ENCODE measurements at places on chromosomes 6 and 20.

GRCh38 chr20:22001886-22002285 is 296.4 kb downstream of the PAX1 start:
- no peak for DNase-seq

DNA sequence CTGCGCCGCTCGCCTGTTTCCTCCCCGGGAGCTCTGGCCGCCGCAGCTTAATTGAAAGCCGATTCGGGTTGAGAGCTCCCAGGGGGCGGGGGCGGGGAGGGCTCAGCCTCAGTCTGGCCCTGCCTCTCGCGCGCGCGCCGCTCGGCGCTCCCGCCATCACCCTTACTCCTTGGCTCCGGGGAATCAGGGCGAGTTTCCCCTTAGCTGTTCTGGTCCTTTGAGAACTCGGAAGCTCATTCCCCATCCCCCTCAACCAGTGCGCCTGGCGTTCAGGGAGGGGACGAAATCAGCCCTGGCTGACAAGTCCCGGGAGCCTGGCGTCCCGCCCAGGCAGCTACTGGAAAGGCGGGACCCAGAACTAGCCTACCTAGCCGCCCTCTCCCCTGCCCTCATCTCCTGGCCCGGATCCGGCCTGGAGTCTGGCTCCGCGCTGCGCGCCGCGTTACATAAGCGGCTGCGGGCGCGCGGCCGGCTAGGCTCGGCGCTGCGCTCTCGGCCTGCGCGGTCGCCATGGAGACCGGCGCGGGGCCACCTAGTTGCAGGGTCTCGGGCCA is 2.8 kb downstream of the SLC12A5 start:
- no peak for DNase-seq

GRCh38 chr6:123901436-123901835 is 97.8 kb downstream of the NKAIN2 start:
- DNase-seq: no peak

DNA sequence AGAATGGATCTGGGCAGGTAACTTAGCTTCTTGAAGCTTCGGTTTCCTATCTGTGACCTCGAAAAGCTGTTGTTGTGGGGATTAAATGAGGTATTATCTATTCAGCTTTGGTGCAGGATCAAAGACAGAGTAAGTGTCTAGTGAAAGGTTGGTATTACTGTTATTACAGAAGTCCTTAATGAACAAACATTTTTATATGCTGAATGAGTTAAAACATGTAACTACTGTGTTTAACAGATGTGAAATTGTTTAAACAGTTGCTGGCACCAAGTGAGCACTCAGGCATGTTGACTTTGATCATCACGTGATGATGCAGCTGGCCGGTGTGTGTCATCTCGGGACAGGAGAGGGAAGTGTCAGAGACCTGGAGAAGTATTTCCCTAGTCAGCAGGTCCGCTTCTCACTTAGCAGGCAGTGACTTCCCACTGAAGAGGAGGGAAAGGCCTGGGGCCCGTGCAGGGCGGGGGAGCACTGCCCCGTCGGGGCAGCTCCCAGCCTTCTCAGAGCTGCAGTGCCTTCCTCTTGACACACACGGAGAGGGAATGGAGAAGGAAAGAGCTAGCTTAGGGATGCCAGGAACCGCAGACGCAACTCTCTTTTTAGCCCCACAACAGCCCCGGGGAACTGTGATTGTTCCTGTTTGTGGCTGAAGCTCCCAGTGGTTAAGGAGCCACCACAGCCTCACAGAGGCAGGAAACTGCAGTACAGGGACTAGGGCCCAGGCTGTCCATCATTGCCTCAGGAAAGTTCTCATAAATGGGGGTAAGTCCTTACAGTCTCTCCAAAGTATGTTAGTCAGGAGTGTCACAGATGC is 18.0 kb downstream of the TUBB2A start:
- no peak for DNase-seq

GRCh38 chr20:54350415-54350814 is 125.0 kb upstream of the DOK5 start:
- DNase-seq: no peak

DNA sequence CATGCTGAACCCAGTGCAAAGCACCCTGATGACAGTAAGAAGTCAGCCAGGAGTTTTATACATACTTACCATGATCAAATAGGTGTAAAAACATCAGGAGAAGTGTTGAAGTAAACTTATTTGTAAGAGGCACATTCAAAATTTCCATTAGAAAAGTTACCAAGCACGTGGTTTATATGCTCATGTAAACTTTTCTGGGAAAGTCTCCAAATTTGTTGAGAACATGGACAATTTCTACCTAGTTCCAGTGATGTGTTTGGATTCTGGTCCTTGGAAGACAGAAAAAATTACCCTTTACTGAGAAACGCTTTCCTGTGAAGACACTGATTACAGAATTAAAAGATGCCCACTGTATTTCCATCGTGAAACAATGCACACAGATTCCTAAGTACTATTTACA is 288.9 kb upstream of the CDH4 start:
- DNase-seq: no peak

DNA sequence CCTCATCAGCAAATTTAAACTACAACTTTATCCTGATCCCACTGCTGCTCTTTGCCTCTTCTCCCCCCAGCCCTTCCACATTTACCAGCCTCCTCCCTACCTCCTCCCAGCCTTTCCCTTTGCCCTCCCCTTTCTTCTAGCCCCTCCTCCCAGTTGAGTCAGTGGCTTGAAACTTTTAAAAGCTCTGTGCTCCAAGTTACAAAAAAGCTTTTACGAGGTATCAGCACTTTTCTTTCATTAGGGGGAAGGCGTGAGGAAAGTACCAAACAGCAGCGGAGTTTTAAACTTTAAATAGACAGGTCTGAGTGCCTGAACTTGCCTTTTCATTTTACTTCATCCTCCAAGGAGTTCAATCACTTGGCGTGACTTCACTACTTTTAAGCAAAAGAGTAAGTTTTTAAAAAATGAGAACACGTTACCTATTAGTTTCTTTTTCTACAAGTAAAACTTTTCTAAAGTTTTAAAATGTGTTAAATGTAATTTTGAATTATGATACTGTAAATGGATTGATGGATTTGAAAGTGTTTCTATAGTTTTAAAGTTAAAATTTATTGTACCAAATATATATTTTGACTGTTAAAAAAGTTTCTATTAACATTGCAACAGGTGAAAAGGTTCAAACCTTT is at the start of gene GJA1:
GJA1 (plus strand) TSS at position 203 of the 626 bp plus-strand sequence. CDS start 11,202 bp downstream, outside the sequence.
- no peak for DNase-seq

GRCh38 chr6:160995271-160995670 is 3.7 kb downstream of the MAP3K4 start:
- no peak for DNase-seq

- peak; percentile 69 for DNase-seq
These were observed 170.2 kb downstream of the PREX1 start for GRCh38 chr20:48657426-48658197.

DNA sequence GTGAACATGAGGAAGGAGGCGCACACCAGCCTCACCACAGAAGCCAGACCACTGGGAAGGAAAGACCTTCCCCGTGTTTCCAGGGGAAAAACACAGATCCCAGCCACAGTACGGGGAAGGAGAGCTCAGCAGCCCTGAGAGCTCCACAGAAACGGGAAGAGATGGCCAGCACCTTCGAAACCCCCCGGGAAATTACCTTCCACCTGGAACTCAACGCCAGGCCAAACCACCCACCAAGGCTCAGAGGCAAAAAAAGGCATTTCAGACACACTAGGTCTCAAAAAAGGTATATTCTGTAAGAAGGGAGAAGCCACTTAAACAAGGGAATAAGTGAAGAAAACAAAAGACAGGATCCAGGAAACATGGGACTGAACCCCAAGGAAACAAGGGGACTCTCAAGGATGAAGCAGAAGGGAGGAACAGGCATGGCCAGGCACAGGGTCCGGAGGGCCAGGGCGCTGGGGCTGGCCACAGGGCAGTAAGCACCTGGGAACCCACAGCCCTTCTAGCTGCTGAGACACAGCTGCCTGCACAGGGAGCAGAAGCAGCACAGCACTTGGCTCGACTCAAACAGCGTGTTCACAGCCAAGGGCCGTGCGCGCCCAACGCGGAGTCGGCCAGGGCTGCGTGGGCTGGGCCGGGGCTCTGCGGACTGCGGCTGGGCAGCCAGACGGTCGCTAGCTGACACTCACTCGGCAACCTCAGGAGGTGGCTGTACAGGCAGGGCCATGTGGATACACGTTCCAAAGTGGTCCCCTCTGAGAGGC is 44.6 kb downstream of the TAF4 start:
- DNase-seq: no peak

GRCh38 chr6:137964876-137965275 is 97.8 kb downstream of the TNFAIP3 start:
- no peak for DNase-seq

- DNase-seq: no peak
These were observed 123.0 kb downstream of the UTRN start for GRCh38 chr6:144408161-144408560.

- DNase-seq: no peak
These were observed 9.6 kb upstream of the MANBAL start for GRCh38 chr20:37279820-37280219.

GRCh38 chr20:4216866-4217265 is 201.5 kb upstream of the RNF24 start:
- DNase-seq: no peak

DNA sequence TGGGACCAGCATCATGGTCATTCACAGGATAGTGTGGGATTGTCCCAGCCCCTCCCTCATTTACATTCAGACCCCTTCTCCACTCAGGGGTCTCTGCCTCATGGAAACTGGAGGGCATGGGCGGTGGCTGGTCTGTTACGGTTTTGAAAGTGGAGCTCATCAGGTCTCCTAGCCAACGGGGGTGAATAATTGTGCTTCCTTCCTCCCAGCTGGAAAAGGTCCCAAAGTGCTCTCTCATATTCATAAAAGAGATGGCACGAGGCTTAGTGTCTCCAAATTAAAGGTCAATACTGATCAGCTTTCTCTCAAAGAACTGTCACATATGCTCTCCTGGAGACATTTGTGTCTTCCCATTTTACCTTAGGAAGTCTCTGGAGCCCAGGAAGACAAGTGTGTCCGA is 19.9 kb downstream of the JARID2 start:
- no peak for DNase-seq

DNA sequence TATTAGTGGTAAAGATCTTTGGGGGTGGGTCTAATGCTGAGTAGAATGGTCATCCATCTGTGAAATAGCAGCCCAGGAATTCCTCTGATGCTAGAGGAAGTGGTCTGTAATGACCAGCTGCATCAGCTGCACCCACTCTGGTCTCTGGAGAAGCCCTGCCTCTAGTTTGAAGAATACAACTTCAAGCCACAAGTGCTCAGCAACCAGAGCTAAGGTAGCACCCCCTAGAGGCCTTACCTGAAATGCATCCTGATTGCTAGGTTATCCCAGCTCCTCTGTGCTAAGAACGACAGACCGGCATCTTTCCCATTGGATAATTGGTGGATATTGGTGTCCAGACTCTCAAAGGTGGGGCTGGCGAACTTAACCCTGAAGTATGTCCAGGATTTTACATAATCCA is 58.2 kb downstream of the DNAH8 start:
- DNase-seq: peak; percentile 35

DNA sequence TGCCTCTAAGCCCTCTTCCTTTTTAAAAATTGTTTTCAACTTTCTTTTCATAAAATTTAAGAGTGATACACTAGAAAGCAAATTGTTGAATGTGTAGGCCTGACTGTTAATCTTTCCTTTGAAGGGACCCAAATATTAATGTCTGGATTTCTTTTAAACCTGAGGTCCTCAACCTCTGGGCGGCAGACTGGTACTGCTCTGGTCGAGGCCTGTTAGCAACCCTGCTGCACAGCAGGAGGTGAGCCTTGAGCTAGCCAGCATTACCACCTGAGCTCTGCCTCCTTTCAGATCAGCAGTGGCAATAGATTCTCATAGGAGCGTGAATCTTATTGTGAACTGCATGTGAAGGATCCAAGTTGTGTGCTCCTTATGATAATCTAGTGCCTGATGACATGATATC is 191.2 kb downstream of the MANEA start:
- DNase-seq: no peak

- no peak for DNase-seq
These were observed at the start of gene SPDEF for GRCh38 chr6:34556031-34556471. Gene SPDEF (minus strand): TSS chr6:34556329. CDS start chr6:34544455, 11,874 bp downstream.

DNA sequence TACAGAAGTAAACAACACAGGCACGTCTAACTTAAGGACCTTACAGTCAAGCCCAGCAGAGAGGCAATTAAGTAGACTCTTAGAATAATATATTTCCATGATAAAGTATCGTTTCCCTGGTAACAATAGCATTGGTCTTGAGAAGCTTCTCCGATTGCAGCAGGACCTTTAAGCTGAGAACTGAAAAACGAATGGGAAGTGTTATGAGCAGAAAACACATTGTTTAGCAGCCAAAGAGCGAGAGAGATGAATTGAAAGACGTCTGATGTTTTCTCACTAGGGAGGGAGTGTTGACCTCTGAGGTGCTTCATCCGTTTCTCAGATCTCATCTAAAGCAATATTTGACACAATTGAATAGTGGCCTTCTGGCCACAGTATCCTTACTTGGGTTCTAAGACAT is 855 bp downstream of the BYSL start:
- no peak for DNase-seq

DNA sequence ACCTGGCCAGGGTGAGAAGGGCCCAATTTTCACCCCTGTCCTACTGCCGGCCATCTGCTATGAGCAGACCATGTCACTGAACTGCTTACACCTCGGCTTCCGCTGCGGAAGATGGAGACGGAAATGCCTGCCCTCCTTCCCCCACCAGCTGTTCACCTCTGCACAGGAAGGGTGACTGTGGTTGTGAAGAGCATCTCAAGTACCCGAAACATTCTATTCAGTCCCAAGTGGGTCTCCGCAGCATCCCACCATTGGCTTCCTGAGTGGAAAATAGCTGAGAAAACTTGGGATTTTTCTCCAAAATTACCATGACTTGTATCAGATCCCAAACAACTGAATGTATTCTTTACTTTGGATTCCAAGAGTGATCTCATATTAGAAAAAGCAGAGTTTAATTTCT is 16.1 kb downstream of the DOK5 start:
- DNase-seq: no peak

DNA sequence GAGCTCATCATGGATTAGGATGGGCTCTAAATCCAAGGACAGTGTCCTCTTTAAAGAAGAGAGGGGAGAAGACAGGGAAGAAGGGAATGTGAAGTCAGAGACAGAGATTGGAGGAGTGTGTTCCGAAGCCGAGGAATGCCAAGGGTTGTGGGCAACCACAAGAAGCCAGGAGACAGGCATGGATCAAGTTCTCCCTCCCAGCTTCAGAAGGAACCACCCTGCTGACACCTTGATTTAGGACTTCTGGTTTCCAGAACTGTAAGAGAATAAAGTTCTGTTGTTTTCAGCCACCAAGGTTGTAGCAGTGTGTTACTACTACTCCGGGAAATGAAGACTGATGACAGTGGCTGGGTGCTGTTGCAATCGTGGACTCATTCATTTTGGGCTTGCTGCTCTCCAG is 120.1 kb downstream of the RPS12 start:
- no peak for DNase-seq

DNA sequence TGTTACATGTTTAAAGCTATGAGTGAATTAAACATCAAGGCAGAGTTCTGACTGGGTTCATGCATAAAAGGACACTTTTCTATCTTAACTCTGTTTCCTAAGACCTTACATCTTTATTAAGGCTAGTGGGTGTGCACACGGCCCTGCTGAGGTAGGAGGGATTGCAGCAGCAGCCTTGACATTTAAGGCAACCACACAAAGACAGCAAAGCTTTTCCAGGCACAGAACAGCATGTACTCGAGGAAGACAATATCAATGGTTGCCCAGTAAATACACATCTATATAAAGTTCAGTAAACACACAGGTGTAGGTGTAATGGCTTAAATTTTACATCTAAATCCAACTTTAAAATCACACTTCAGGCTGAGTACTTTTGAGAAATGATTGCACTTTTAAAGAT is 79.8 kb upstream of the LOC128125822 start:
- DNase-seq: no peak

- no peak for DNase-seq
These were observed 434.8 kb upstream of the HTR1E start for GRCh38 chr6:86502497-86502896.
